GM23248 (cell line): ENCODE measurements at places on chromosomes 6 and 20.
A peak's percentile ranks its signal among the peaks of the same experiment; 100 is the strongest.

GRCh38 chr20:19761841-19762240 is 3.8 kb downstream of the RIN2 start:
- H3K4me3 ChIP-seq: no peak overlapping the region
- no peaks in the 10 kb centered on the region for H3K36me3 ChIP-seq
- no peak overlapping the region for H3K27ac ChIP-seq
- DNase-seq: no peak
- no peaks in the 10 kb centered on the region for H3K27me3 ChIP-seq

- H3K27ac ChIP-seq: peak overlapping the region; percentile 69; the same call in 1 of the 2 replicates
- peaks cover 21% of the 10 kb centered on the region for H3K4me1 ChIP-seq
Measured at GRCh38 chr6:138287144-138287955, 69.1 kb upstream of the PBOV1 start.

GRCh38 chr6:103675807-103676406 is 1183.8 kb downstream of the HACE1 start:
- no peak overlapping the region for H3K27ac ChIP-seq
- DNase-seq: no peak
- H3K4me1 ChIP-seq: no peaks in the 10 kb centered on the region
- no peaks in the 10 kb centered on the region for H3K36me3 ChIP-seq
- no peaks in the 10 kb centered on the region for H3K27me3 ChIP-seq

DNA sequence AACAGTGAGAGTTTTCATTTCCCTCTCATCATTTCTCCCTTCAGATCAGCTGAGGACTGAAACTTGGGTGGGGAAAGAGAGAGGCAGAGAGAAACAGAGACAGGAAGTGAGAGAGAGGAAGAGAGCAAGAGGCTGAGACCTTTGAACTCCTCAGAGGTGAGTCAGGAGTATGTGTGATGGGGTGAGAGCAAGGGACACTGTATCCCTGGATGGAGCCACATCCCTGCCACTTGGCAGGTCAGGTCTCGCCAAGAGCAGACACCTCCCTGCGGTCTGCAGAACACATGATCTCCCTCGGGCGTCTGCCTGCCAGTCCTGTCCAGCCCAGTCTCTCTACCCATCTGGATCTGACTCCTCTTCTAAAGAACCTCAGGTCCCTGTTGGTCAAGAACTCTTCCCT is 62.7 kb upstream of the SYNDIG1 start:
- H3K4me1 ChIP-seq: no peaks in the 10 kb centered on the region
- no peaks in the 10 kb centered on the region for H3K27me3 ChIP-seq
- no peaks in the 10 kb centered on the region for H3K36me3 ChIP-seq

- no peaks in the 10 kb centered on the region for H3K27me3 ChIP-seq
- DNase-seq: no peak
- peaks cover 11% of the 10 kb centered on the region for H3K4me1 ChIP-seq
- no peak overlapping the region for H3K27ac ChIP-seq
- H3K36me3 ChIP-seq: no peaks in the 10 kb centered on the region
Measured at GRCh38 chr20:21154692-21155091, 28.8 kb downstream of the KIZ start.
